ENCODE measurements at places on chromosomes 16 and 17.

- DNase-seq, result no peak
These were observed 618.4 kb upstream of the SOX9 start for GRCh38 chr17:71502443-71502842.

- no peak for DNase-seq
These were observed 13.3 kb upstream of the PAFAH1B1 start for GRCh38 chr17:2580151-2580550.

- no peak for DNase-seq
These were observed 41.1 kb upstream of the FAAP100 start for GRCh38 chr17:81593105-81593871.

DNA sequence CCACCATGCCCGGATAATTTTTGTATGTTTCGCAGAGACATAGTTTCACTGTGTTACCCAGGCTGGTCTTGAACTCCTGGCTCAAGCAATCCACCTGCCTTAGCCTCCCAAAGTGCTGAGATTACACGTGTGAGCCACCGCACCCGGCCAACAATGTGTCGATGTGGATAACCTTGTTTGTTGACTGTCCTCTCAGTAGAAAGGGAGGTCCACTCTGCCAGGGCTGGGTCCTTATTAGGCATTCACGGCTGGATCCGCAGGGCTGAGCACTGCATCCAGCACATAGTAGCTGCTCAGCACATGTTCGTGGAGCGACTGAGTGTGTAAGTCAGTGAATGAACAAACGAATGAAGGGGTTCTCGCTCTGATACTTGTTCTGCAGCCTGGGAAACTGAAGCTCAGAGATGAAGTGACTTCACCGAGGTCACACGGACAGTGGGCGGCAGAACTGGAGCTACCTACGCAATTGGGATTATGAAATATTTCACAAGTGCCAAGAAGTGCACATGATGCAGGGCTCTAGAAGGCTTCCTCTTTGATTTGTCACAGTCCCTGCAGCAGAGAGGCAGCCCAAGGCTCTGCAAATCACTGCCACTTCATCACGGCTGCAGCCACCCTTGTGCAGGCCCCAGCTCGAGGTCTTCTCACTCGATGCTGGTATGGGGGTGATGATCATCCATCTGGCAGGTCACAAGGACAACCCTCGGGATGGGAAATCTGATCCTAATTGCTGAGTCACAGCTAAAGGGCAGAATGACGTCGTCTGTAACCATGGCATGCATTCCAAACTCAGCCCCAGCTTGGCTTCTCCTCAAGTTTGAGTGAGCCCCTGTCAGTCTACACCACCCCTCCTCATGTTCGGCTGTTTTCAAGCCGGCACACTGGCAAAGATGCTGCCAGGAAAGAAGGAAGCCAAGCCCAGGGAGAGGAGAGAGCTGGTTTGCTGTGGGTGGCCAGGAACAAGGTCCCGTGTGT is 28.0 kb upstream of the SNN start:
- no peak for DNase-seq

- no peak for DNase-seq
These were observed 395.8 kb downstream of the NPIPA8 start for GRCh38 chr16:17940584-17941364.

GRCh38 chr16:64440005-64440404 is 681.9 kb downstream of the CDH11 start:
- DNase-seq, result no peak

DNA sequence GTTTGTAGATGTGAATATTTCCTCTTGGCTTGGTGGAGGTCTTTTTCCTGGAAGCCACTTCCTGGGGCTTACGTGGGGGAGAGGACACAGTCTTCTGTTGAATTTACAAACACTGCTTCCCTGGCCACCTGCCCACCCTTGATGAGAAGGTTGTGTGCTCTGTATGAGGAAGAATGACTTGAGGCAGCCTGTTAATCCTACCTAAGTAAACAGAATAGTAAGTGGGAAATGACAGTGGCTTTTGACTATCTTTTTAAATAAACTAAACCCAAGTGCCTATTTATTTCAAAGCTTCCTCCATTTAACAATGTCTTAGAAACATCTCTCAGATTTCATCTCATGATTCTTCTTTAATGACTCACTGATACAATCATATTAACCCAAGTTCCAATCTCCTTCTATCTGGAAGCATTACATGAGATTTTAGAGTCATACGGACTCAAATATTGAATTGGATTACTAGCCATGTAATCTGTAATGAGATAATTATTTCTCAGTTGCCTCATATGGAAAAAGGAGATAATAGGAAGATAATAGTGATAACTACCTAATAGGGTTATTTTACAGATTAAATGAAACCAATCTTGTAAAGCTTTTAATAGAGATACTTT is 96.6 kb upstream of the SMIM36 start:
- DNase-seq, result no peak

GRCh38 chr17:43579566-43580140 is 33.5 kb upstream of the ETV4 start:
- DNase-seq, result no peak
